ENCODE measurements at places on chromosomes 3 and 15.

GRCh38 chr15:99472416-99473145 lies 93.2 kb upstream of the MEF2A start:
- no peak for DNase-seq

- no peak for DNase-seq
Observed at GRCh38 chr15:92105611-92106010, 252.1 kb downstream of the SLCO3A1 start.

DNA sequence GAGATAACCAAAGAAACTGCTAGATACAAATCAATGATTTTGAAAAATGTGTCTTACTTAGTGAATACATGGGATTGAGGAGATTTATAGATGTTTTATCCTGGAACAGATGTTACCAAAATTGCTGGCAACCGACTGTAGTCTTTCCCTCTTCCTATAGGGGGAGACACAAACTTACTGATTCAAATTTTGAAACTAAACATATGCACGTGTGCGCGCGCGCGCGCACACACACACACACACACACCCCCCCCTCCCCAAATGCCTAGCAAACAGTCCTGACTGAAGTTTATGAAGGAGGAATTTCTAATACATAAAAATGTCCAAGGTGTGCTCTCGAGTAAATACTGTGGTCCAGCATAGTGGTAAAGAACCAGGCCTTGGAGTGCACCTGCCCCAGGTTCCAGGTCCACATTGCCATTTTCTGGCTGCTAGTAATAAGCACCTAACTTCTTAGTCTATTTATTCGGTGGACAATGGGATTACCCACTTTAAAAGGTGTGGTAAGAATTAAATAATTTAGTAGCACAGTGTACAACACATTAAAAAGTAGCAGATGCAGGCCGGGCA lies 18.5 kb upstream of the C3orf62 start:
- peak; percentile 5 for DNase-seq

DNA sequence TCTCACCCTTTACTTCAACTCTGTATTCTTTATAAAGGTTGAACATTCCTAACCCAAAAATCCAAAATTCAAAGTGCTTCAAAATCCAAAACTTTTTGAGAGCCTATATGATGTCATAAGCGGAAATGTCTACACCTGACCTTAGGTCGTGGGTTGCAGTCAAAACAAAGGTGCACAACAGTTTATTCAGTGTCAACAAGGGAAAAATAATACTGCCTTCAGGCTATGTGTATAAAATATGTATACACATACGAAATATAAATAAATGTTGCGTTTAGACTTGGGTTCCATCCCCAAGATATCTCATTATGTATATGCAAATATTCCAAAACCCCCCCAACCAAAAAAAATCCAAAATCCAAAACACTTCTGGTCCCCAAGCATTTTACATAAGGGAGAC lies 90.9 kb downstream of the STAG1 start:
- no peak for DNase-seq

DNA sequence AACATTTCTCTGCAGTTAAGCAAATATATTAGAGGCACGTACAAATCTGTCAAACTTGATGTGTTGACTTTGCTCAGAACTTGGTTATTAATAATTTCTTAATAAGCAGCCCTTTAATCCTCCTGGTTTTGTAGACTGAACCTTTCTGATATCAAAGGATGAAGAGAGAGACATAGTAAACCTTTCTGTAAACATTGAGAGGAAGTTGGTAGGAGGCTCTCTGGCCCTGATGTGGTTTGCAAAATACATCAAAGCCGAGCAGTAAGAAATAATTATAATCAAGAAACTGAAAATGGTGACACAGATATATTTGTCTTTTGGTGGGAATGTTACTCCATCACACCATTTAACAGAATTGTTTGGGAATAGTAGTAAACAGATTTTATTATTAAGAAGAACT lies 111.9 kb downstream of the OXSM start:
- no peak for DNase-seq

GRCh38 chr15:82903511-82903910 lies 49.0 kb downstream of the HOMER2 start:
- no peak for DNase-seq

DNA sequence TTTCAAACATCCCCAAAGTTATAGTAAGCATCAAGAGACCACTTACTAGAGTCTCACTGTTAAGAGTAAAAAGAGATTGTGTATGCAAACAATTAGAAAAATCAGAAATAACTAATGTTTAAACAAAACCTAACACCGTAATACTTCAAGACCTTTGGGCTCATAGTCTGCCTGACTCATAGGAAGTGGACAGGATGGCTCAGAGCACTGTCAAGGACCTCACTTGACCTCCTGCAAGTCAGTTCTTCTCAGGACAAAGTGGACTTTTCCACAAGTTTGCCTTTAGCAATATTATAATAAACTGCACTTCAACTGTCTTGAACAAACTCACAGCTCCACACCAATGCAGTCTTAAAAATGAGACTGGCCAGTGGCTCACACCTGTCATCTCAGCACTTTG lies 34.8 kb downstream of the IL12A start:
- no peak for DNase-seq

DNA sequence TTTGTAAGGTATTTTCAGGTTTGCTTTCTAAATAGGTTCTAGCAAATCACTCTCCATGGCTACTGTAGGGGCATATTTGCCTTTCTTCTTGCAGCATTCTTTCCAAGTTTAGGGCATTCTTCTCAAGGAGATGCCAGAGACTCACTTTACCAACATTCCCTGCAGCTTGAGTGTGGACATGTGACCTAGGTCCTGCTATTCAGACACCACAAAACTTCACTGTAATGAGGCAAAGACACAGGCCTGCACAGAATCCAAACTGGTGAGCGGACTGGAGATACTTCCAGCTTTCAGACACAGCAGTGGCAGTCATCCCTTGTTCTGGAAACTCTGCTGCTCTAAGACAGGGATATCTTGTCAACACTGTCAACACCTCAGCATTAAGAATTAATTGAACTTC lies 146.4 kb upstream of the PFN2 start:
- DNase-seq = no peak

All from SK-N-MC (cell line).